A549 treated with RU486 at 1 μM for 4 hours (cell line): ENCODE measurements at places on chromosomes 16 and 17. TPM values are rescaled to one million over a fixed set of nuclear protein-coding genes. Genes with fewer than 3 reads are reported as not detected.

CBFA2T3 gene
- total RNA-seq = 0.21 to 0.56 TPM (median 0.23 TPM) in 5 replicates

MAP3K14 gene
- 40.8 to 74.6 TPM (median 57.2 TPM) in 5 replicates for total RNA-seq

CACNG4 gene
- total RNA-seq = 9.1 to 13.0 TPM (median 10.5 TPM) in 5 replicates

TIMP2 gene
- total RNA-seq = 167 to 232 TPM (median 194 TPM) in 5 replicates

OR1F1 gene
- 0.23 to 0.48 TPM (median 0.29 TPM) in 5 replicates for total RNA-seq

CTRL gene
- 1.1 to 3.1 TPM (median 1.8 TPM) in 5 replicates for total RNA-seq

NGFR gene
- 0.49 to 0.80 TPM (median 0.67 TPM) in 5 replicates for total RNA-seq

GPR139 gene
- total RNA-seq = not detected in 5 replicates

SMIM5 gene
- total RNA-seq = 0.32 to 2.4 TPM (median 0.59 TPM) in 5 replicates

SULT1A2 gene
- 0.08 TPM in 1 of 5 replicates, not detected in the others for total RNA-seq

GSG1L gene
- total RNA-seq = not detected in 5 replicates

TOM1L1 gene
- total RNA-seq = 32.2 to 42.3 TPM (median 39.6 TPM) in 5 replicates

FKBP10 gene
- 85.9 to 115 TPM (median 109 TPM) in 5 replicates for total RNA-seq

HES7 gene
- total RNA-seq = 0.40 to 3.1 TPM (median 2.0 TPM) in 5 replicates

DUSP3 gene
- 57.5 to 61.7 TPM (median 61.0 TPM) in 5 replicates for total RNA-seq

CA10 gene
- not detected in 5 replicates for total RNA-seq

ZFP3 gene
- total RNA-seq = 0.71 to 0.99 TPM (median 0.95 TPM) in 5 replicates

GPRC5C gene
- total RNA-seq = 55.3 to 80.4 TPM (median 72.7 TPM) in 5 replicates

TMEM92 gene
- 21.2 to 28.6 TPM (median 23.5 TPM) in 5 replicates for total RNA-seq

GLIS2 gene
- 22.3 to 32.9 TPM (median 29.9 TPM) in 5 replicates for total RNA-seq

ARHGAP44 gene
- 2.1 to 3.4 TPM (median 2.7 TPM) in 5 replicates for total RNA-seq

FOXN1 gene
- not detected in 5 replicates for total RNA-seq

C17orf78 gene
- not detected in 5 replicates for total RNA-seq

CASKIN1 gene
- total RNA-seq = 0.26 to 0.95 TPM (median 0.49 TPM) in 5 replicates

TMC8 gene
- 0.18 to 0.43 TPM (median 0.29 TPM) in 5 replicates for total RNA-seq

PYY gene
- total RNA-seq = 0.17 TPM in 1 of 5 replicates, not detected in the others

PLCG2 gene
- 2.3 to 4.5 TPM (median 3.3 TPM) in 5 replicates for total RNA-seq

FOXC2 gene
- 2.1 to 3.4 TPM (median 2.9 TPM) in 5 replicates for total RNA-seq

ALDH3A1 gene
- 783 to 1,160 TPM (median 824 TPM) in 5 replicates for total RNA-seq

KRT33B gene
- 0.06 to 0.16 TPM (median 0.15 TPM) in 3 of 5 replicates, not detected in the others for total RNA-seq

KRT31 gene
- not detected in 5 replicates for total RNA-seq

KRTAP1-5 gene
- not detected in 5 replicates for total RNA-seq

FOXF1 gene
- total RNA-seq = 0.03 to 0.05 TPM in 2 of 5 replicates, not detected in the others

RILP gene
- total RNA-seq = 14.4 to 22.3 TPM (median 17.1 TPM) in 5 replicates
